Stimulated activated CD8-positive, alpha-beta memory T cell treated with anti-CD3 and anti-CD28 coated beads, Interleukin-4, amount 100 ng/mL, for 1 hour (primary cell): ENCODE measurements at places on chromosomes 12 and 14.

DNA sequence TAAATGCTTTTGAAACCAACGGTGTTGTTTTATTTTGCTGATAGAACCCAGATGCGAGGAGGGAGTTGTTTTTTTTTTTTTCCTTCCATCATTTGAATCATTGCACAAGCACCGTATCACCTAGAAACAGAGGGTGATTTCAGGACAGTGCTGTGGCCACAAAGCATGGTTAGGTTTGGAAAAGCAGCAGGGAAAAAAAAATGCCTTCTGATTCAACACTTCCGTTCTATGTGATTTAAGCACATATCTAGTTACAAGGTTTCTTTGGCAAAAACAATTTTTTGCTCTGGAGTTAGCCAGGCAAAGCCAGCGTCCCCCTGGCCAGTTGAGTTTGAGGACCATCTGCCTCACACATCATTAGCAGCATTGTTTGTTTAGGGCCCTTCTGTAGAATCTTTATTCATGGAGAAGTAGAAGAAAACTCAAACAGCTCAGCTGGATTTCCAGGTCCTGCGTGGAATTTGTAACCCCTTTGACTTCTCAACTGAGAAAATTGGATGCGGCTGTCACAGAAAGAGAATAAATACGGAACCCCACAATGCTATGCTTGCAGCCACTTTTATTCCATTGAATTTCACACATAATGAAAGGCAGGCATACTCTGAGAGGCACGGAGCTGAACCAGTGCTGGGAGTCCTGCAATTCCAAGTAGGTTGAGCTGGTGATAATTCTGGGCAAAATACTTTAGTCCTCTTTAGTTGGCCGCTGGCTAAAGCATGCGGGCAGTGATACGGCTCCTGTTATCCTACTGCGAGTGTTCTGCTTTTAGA lies 17.0 kb upstream of the WNT5B start:
- DNase-seq = no peak

DNA sequence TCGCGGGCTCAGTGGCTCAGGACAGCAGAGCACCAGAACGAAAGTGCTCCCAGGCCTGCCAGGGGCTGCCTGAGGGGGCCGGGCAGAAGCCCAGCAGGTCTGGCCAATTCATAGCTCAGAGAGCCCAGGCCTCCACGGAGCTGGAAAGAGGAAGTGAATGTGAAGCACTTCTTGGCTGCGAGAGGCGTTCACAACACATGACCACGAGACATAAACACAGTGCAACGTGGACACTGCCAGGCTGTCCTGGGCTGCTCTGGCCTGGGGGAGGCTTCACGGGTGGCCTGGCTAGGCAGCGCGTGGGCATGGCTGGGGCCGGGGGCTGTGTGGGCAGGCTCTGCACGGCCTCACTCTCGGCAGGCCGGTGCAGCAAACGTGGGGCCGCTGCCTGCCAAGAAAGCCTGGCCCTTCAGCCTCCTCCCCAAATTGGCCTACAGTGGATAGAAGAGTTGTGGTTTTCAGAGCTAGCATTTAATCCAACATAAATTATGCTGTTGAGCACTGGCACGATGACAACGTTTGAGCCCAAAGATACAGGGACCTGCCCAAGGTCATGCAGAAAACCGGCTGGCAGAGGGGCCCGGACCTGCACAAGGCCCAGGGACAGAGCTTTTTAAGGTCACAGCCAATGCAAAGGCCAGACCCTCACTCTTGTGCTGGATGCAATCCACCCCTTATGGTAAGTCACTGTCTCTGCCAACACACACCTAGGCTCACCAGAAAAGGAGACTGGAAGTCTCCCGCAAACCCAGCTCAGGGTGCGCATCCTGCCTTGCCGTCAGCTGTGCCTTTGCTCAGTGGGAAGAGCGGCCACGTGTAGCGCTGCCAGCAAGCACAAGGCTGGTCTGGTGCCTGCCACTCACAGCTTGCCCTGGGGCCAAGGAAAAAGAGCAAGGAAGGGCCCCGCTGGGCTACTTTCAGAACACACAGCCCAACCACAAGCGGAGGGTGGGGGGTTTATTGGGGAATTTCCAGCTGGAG lies 8.6 kb downstream of the SLC25A29 start:
- DNase-seq = no peak

GRCh38 chr14:63707216-63707615 lies 20.6 kb downstream of the SGPP1 start:
- no peak for DNase-seq

GRCh38 chr14:77119851-77120250 lies 21.7 kb downstream of the ZDHHC22 start:
- DNase-seq = no peak

GRCh38 chr12:22916815-22917214 lies 291.8 kb downstream of the ETNK1 start:
- DNase-seq = no peak

DNA sequence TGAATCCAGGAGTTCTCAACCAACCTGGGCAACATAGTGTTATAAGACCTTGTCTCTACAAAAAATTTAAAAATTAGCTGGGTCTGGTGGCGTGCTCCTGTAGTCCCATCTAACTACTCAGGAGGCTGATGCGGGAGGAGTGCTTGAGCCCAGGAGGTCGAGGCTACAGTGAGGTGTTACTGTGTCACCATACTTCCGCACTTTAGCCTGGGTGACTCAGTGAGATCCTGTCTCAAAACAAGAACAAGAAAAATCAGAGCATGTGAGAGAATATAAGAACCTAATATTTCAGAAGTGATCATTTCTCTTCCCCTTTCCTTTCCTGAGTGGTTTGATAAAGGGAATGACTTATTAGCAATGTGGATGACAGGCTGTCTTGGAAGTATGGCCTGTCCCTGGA lies 9.5 kb downstream of the TRAF3 start:
- DNase-seq = no peak

DNA sequence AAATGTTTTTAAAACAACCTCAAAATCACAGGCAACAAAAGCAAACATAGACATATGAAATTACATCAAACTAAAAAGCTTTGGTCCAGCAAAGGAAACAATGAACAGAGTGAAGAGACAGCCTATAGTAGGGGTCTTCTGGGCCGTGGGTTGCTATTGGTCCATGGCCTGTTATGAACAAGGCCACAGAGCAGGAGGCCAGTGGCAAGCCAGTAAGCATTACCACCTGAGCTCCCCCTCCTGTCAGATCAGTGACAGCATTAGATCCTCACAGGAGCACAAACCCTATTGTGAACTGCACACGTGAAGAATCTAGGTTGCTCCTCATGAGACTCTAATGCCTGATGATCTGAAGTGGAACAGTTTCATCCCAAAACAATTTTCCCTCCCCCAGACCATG lies 174.0 kb downstream of the DIO2 start:
- DNase-seq = no peak

DNA sequence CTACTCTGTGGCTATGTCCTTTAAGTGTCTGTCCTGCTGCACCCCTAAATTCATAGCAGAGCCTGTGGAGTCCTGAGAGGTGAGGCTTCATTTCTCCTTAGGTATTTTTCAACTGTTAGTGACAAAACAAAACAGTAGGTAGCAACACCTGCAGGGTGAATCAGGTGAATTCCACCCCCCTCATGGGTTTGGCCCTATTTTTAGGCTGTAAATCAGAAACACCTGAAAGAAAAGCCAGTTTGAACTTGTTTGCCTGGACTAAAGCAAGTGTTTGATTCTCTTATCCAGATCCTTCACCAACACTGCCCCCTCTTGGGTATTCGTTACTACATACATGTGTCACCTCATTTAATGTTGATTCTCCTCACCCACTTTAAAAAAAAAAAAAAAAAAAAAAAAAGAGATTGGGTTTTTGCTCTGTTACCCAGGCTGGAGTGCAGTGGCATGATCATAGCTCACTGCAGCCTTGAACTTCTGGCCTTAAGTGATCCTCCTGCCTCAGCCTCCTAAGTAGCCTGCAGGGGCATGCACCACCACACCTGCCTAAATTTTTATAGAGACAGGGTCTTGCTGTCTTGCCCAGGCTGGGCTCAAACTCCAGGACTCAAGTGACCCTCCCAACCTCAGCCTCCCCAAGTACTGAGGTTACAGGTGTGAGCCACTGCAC lies 10.3 kb downstream of the TBPL2 start:
- DNase-seq = no peak

DNA sequence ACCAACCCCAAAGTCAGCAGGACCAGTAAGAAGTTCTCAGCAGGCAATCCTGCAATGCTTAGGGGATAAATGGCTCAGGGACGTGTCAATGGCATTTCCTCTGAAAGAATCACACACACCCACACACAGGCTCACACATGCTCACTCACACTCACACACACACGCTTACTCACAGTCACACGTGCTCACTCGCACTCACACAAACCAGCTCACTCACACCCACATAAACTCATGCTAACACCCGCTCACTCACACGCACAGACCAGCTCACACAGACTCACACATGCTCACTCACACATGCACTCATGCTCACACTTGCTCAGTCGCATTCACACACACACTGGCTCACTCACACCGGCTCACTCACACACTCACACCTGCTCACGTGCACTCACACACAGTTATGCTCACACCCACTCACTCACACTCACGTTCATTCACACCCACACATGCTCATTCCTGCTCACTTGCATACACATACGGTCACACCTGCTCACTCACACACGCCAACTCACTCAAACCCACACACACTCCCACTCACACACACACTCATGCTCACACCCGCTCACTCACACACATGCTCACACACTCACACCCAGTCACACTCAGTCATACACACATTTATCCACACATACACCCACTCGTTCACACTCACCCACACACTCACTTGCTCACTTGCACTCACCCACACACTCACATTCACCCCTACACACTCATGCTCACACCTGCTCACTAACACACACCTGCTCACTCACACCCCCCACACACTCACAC lies 436.8 kb downstream of the BCL11B start:
- no peak for DNase-seq

GRCh38 chr14:97850466-97850865 lies 1053.3 kb downstream of the VRK1 start:
- no peak for DNase-seq

DNA sequence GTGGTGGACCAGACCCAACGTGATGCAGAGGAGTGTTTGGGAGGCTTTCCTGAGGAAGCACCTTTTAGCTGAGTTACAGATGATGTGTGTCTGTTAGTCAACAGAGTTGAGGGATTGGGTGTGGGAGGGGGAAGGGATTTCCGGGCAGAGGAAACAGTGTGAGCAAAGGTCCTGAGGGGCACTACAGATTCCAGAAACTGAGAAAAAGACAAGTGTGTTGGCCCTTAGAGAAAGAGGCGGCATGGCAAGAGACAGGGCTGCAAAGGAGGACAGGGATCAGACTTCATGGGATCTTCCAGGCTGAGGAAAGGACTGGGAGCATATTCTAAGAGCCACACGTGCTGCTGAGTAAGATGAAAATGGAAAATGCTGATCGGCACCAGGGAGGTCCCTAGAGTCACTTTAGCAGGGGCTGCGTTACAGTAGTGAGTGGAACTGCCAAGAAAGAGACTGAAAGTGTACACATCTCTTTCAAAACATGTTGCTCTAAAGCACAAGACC lies 9.4 kb upstream of the RPS6KL1 start:
- no peak for DNase-seq

- no peak for DNase-seq
Observed at GRCh38 chr14:103442288-103442687, 57.1 kb downstream of the MARK3 start.

GRCh38 chr12:95548056-95548538 lies 3.2 kb downstream of the USP44 start:
- no peak for DNase-seq

DNA sequence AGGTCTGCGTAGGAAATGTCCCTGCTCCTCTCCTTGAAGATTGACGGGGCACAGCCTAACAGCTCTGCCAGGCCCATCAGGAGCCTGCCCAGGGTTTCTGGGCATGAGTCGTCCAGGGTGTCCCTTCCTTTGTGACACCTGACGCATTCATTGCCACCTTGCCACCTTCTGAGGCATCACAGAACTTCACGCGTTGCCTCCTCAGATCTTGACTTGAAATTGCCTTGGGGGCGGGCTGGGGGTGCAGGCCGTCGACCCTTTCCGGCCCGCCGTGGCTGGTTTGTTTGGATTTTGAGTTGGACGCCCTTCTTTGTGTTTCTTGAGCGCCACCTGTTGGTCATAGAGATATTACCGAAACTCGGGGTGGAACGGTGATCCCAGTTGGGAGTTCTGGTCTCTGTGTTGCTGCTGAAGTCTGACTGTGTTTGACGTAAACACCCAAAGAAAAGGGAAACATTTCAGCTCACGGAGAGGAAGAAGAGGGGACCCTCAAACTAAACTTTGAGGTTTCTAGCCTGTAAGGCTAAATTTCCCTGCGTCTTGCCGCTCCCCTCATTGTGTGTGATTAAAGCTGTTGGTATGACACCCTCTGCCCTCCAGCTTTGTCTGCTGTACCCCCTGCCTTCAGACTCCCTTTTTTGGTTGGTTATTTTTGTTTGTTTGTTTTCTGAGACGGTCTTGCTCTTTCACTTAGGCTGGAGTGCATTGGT lies 44.6 kb downstream of the MLXIP start:
- peak; percentile 42 for DNase-seq

GRCh38 chr12:241266-241665 lies 21.4 kb downstream of the SLC6A13 start:
- no peak for DNase-seq

DNA sequence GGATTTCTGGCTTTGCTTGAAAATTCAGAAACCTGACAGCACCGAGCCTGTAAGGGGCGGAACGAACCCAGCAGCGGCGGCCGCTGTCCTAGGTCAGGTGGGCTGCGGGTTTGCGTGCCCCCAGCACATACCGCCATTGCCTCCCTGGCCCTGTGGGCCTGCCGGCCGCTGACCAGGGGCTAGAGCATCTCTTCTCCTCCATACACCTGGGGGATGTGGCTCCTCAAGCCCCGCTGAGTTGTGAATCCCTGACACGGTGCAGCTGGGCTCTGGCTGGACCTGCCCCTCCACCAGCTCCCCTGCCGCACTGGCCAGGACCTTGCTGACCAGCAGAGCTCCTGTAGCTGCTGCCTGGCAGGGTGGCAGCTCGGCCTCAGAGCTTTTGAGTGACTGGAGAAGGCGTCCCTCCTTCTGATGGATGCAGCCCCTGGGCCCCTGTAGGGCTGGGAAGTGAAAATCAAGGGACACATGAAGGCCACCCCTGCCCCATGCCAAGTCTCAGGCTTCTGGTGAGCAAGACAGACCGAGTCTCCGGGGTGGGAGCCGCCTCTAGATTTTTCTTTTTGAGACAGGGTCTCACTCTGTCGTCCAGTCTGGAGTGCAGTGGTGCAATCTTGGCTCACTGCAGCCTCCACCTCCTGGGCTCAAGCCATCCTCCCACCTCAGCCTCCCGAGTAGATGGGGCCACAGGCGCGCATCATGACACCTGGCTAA lies 184.9 kb upstream of the SFSWAP start:
- DNase-seq = no peak
